ENCODE measurements at places on chromosomes 2 and 18.

- DNase-seq, result no peak
These were observed 44.8 kb downstream of the MARCHF4 start for GRCh38 chr2:216327447-216327935.

DNA sequence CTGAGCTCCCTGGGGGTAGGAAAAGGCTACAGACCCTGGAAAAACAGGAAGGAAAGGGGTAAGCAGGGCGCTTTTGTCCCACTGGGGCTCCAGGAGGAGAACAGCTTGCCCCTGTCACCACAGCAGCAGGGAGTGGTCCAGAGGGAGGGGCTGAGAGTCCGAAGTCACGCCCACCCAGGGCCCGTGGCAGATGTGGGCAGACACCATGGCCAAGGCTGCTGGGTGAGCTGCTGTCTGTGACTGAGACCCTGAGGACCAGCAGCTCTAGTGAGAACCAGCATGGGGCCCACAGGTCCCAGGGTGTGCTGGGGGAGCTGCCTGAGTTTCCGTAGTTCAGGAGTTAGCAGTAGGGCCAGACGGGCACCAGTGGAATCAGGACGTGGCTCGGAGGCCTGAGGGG lies 162.0 kb downstream of the SPP2 start:
- no peak for DNase-seq

DNA sequence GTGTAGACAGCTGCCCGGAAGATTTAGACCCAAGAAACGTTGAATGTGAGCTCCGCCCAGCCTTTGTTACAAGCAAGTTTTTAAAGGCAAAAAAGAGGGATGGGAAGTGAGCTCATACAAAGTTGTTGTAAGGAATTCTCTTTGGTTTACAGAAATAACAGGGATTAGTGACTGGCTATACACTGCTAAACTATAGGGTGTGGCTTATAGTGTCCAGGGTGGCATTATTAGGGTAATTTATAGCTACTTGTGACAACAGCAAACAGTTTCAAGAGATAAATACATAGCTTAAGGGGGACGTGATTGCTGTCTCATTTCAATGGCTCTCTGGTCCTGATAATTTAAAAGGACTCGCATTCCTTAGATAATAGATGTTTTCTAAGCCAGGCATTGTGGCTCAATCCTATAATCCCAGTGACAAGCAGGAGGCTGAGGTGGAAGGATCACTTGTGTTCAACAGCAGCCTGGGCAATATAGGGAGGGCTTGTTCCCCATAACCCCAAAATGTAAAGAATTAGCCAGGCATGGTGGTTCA lies 66.5 kb upstream of the TGIF1 start:
- DNase-seq, result no peak

DNA sequence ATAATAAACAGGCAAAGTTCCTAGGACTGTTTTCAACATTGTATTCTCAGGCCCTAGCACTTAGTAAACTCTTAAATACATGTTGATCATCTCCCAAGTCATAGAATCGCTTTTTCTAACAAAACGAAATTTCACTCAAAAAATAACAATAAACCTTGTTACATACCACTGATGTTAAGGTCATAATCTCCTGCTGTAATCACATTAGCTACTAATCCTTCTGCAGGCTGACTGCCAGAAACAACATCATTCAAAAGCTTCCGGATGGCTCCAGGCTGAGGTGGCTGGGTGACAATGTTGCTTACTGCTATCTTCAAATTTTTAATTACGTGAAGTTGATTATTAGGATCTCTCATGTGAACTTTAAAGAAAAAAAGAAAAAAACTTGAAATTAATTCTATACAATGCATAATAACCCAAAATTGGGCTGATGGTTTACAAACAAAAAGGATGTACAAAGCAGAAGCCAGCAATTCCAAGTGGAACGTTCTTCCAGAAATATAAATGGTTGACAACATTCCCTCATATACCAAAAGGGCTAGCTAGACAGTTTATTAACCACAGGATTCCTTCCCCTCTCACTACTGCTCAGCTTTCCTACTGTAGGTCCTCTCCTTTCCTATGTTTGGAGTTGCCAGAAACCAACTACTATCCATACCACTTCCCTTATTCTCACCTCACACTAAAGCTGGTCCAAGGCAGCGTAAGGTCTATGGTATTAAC lies 11.6 kb downstream of the TRAPPC8 start:
- no peak for DNase-seq

- no peak for DNase-seq
These were observed 27.5 kb upstream of the CHRNA1 start for GRCh38 chr2:174791746-174792280.
